ENCODE measurements at places on chromosomes 4 and X.

- no peak for DNase-seq
Observed at GRCh38 chrX:41604766-41605543, 83.8 kb upstream of the GPR34 start.

GRCh38 chr4:19580095-19580494, 671.6 kb upstream of the SLIT2 start:
- DNase-seq = no peak

DNA sequence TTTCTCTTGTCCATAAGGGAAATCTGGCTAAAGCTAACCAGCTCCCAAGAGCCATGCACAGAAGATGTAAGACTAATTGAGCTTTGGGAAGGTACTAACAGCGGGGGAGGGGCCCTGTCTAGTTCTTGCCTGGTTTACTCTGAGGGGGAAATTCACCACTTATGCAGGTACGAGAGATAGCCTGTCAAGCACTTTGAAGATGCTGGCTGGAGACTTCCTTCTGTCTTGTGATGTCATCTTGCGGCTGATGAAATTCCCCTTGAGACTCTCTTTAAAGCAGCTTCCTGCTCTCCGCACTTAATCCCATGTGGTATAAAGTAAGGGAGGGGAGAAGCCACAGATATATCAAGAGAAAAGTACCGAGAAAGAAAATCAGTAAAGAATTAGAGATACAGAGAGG, 345.3 kb downstream of the MAPK10 start:
- DNase-seq = no peak

DNA sequence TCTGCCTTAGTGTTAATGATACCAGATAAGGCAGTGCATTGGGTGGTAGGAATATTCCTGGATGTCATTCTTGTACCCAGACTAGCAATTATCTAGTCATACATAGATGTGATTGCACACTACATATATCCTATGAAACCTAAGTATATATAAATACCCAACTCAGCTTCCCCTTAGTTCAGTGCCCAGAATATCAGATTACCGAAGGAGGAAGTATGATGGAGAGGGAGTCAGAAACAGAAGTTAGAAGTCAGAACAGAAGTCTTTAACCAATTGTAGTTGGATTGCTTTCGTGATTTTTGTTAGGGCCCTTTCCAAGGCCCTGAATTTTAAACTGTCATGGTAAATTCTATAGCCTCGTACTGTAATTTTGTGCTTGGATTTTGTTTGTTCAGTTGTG, 42.9 kb downstream of the MOB1B start:
- no peak for DNase-seq

- DNase-seq = no peak
Observed at GRCh38 chr4:151484396-151485102, 75.6 kb downstream of the FHIP1A start.

- DNase-seq = no peak
Observed at GRCh38 chr4:103478734-103479133, 241.1 kb downstream of the TACR3 start.

DNA sequence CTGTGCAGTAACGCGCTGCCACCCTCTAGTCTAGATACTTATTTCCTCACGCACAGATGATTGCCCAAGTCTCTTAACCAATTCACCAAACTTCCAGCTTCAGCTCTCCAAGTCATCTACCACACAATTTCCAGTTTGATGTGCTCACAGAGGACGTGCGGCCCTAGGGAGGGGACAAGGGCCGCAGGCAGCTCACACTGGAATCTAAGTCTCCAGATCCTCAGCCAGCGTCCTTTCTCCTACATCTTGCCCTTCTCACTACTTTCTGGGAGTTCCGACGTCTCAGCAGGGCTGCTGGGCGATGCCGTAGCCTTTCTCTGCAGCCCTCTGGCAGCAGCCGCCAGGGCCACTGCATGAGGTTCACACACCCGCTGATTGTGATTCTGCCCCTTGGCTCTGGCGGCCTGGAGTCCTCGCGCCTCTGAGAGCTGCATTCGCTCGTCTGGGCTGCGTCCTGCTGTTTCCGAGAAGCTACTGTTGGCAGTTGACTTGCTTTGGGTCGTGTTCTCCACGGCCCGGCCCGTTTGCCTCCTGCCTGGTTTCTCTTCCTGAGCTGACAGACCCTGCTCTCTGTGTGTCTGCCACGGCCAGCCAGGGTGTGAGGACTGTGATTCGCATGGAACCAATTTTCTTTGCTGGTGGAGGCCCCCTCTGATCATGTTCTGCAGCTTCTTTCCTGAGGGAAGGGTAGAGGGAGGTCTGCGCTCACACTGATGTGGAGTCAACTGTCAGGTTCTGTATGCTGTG, 14.1 kb upstream of the TMEM131L start:
- no peak for DNase-seq
